ENCODE measurements at places on chromosomes 16 and 17. TPM values are rescaled to one million over a fixed set of nuclear protein-coding genes. Genes with fewer than 3 reads are reported as not detected.

C17orf113 gene
- 0.95 TPM for total RNA-seq

TPPP3 gene
- 24.0 TPM for total RNA-seq

TP53TG3 gene
- total RNA-seq = not detected

ZFP3 gene
- 9.2 TPM for total RNA-seq

SPHK1 gene
- 3.8 TPM for total RNA-seq

KRT33B gene
- not detected for total RNA-seq

ALDH3A1 gene
- total RNA-seq = 1.5 TPM

ATMIN gene
- 44.1 TPM for total RNA-seq

KRTAP2-3 gene
- not detected for total RNA-seq

UBB gene
- 1,468 TPM for total RNA-seq

KRTAP4-3 gene
- not detected for total RNA-seq

KRTAP9-2 gene
- not detected for total RNA-seq

SLC35G6 gene
- total RNA-seq = not detected

WNT9B gene
- total RNA-seq = not detected

CDK5R1 gene
- total RNA-seq = 1.5 TPM

CCL17 gene
- total RNA-seq = not detected

ASPHD1 gene
- total RNA-seq = 0.16 TPM

IGFALS gene
- total RNA-seq = 0.11 TPM

FBXL16 gene
- total RNA-seq = 0.26 TPM

TLE7 gene
- not detected for total RNA-seq

HOXB1 gene
- not detected for total RNA-seq

ABCC6 gene
- total RNA-seq = 2.8 TPM

KRTAP9-3 gene
- not detected for total RNA-seq

ZP2 gene
- total RNA-seq = 0.90 TPM
